ENCODE measurements at places on chromosomes 7 and 10.

GRCh38 chr7:132291481-132291880, 284.8 kb downstream of the PLXNA4 start:
- DNase-seq: no peak

- DNase-seq: no peak
Measured at GRCh38 chr7:129307592-129307991, 82.8 kb downstream of the AHCYL2 start.

DNA sequence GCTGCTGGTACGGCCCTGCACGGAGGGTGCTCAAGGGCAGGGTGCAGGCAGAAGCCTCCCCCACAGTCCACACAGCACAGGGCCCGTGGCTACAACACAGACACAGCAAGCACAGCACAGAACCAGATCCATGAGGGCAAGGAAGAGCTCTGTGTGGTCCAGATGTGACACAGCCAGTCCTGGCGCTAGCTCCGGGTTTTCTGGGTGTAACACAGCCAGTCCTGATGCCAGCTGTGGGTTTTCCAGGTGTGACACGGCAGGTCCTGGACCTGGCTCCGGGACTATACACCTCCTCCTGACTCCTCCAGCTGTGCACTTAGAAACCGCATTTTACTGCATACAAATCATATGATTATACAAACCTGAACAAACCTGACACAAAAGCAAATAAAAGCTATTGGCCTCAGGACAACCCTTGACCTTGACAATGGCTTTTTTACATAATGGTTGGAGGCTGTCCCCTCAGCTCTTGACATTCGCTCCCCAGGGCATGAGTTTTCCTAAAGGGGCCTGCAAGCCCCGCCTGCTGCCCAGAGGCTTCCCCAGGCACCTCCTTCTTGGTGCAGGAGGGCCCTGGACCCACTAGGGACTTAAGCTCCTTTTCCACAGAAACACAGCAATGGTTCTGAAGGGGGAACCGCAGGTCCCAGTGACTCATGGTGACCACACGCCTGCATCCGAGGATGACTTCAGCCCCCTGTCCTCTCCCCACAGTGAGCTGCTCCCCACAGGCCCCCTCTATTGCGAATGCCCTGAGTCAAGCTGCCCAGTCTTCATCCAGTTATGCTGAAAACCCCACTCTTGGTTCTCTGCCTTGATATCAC, 209.6 kb downstream of the PTPRN2 start:
- no peak for DNase-seq

- DNase-seq: no peak
Measured at GRCh38 chr10:76453997-76454396, 1022.6 kb downstream of the LRMDA start.

DNA sequence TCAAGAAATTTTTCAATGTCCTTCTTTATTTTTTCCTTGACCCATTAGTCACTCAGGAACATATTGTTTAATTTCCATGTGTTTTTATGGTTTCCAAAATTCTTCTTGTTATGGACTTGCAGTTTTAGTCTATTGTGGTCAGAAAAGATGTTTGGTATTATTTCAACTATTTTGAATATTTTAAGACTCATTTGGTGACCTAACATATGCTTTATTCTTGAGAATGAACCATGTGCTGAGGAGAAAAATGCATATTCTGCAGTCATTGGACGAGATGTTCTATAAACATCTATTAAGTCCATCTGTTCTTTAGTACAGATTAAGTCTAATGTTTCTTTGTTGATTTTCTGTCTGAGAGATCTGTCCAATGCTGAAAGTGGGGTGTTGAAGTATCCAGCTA, 42.3 kb upstream of the MDFIC start:
- no peak for DNase-seq

DNA sequence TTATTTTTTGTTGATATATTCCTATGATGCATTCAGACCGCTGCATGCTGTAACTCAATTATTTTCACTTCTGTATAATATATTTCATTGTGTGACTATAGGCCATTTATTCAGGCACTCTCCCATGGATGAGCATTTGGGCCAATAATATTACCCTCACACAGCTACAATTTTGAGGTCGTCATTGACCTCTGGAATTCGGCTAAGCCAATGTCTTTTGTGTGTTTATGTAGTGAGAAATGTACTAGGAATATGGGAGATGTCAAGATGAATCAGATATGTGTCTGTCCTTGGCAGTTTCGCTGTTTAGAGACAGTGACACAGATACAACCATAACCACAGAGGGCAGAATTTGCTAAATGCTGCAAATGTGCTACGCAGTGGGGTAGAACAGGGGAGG, 474.2 kb downstream of the ADRA2A start:
- no peak for DNase-seq

DNA sequence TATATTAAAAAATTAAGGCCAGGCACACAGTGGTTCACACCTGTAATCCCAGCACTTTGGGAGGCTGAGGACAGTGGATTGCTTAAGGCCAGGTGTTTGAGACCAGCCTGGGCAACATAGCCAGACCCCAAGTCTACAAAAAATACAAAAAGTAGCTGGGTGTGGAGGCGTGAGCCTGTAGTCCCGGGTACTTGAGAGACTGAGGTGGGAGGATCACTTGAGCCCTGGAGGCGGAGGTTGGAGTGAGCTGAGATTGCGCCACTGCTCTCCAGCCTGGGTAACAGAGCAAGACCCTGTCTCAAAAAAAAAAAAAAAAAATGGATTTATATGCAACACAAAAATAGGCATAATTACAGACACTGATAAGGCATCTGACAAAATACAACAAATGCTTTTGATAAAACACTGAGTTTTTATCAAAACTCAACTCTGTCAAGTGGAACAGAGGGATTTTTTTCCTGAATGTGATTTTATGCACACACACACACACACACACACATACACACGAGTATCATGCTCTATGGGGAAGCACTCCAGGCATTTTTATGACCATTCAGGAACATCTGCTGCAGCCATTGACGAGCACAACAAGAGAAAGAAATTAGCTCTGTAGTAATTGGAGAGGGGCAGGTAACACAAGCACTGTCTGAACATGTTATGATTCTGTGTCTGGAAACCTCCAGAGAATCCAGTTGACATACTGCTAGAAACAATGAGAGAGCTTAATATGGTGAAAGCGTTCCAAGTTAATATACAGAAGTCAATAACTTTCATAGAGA, 193.1 kb downstream of the WDR37 start:
- no peak for DNase-seq

DNA sequence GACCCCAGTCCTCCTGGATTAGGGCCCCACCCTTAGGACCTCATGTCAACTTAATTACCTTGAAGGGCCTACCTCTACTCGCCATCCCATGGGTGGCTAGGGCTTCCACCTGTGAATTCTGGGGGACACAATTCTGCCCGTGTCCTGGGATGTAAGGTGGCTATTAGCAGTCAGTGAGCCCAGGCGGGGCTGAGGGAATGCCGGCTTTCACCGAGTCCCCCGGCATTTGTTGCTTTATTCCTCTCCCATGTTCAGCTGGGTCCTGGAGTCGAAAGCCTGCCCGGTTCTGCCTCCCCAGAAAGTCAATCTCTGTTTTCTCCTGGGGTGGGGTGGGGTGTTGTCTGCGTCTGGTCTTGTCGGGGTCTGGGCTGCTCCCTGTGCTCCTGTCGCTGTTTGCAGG, 125.6 kb downstream of the GLRX3 start:
- DNase-seq: no peak

GRCh38 chr10:124053971-124054370, 39.4 kb downstream of the CHST15 start:
- no peak for DNase-seq

GRCh38 chr7:821688-822087, 10.6 kb upstream of the SUN1 start:
- no peak for DNase-seq

- DNase-seq: no peak
Measured at GRCh38 chr10:121448766-121449421, 149.3 kb downstream of the FGFR2 start.

DNA sequence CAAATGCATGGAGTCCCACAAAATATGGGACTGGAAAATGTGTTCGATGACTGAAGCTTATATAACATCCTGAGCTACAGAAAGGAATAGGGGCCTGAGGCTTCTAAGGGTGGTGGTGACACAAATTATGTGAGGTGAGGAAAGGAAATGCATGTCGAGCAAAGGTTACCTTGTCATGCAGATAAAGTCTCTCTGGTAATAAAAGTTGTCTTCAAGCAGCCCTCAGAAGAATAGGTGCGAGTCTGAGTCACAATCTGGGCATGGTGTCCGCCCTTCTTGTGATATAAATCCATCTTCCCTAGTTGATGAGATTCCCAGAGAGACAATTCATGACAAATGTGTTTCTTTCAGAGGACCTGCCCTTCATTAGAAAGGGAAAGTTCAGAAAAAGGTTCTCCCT, 985.2 kb upstream of the C7orf33 start:
- DNase-seq: no peak

DNA sequence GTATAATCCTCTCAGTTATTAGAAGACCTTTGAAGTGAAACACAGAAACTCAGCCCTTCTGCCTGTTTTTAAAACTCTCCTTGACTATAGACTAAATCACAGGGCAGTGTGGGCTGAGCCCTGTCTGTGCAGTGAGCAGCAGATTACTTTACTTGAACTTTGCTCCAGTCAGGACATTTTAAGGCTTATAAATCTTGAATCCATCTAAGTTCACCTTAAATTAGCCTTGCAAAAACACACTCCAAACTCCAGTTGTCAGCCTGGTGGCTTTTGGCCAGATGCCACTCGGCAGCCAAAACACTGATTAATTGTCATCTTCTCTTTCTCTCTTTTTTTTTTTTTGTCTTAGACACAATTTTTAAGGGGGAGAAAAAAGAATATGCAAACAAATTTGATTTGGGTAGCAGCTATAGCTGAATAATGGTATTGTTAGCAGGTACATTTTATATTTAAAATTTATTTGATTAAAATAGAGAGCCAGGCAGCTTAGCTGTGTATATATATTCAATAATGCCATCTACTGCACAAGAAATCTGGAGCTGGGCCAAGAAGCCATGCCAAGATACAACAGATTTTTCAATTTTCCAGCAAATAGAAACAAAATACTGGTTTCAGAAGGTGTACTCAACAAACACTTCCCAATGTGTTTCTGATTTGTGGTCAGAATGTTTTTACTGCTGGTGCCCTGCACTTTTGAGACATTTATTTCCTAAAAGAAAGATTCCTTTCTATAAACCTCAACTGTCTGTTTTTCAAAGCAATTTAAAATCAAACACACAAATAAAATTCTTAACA, 247.7 kb downstream of the TFEC start:
- no peak for DNase-seq

DNA sequence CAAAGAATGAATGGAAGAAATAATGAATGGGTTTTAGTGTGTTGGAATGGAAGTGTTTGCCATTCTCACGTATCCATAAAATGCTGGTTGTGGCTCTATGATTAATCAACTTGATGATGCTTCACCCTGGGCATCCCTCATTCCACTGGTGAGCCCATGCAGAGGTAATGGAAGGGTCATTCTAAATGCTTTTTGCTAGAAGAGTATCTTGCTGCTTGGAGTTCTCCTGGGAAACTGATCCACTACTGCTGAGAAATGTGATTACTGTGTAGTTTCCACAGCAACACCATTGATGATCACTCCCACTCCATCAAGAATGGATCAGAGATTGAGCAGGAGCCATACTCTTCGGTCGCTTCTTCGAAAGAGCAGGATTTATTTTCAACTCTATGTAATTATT, 101.6 kb downstream of the ARL5B start:
- no peak for DNase-seq

DNA sequence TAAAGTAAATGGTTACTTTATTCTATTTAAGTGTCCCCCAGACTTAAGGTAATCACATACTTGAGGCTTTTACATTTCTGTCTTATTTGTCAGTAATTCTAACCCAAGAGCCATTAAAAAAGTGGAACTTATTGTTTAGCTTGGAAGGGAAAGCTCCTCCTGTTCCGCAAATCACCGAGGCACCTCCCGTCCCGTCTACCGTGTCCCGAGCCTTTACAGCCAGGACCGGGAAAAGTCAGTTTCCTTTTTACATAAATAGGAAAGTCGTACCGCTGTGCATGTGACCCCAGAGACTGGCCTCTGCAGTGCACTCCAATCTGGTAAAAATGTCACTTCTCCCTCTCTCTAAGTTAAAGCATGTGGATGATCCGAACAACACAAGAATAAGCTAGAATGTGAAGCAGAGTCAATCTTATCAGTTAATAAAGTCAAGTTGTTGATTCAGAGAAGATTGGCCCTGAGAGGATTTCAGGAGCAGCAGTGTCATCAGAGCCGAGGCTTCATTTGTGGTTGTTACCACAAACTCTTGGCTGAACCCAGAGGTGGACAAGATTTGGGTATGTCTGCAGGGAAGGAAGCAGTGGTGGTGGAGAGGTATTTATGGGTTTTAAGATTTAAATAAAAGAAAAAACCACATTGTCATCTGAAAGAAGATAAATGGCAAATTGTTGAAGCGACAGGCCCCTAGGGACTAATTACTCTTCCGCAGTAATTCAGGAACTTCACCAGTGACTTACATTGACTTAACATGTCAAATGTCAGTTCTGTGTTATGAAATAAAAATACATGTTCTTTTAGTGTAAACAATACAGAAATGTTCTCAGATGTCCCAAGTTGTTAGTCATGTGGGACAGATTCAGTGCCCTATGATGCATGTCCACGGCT, 316.6 kb upstream of the ZNF32 start:
- DNase-seq: no peak

GRCh38 chr10:54594289-54594688, 206.7 kb downstream of the PCDH15 start:
- DNase-seq: no peak

DNA sequence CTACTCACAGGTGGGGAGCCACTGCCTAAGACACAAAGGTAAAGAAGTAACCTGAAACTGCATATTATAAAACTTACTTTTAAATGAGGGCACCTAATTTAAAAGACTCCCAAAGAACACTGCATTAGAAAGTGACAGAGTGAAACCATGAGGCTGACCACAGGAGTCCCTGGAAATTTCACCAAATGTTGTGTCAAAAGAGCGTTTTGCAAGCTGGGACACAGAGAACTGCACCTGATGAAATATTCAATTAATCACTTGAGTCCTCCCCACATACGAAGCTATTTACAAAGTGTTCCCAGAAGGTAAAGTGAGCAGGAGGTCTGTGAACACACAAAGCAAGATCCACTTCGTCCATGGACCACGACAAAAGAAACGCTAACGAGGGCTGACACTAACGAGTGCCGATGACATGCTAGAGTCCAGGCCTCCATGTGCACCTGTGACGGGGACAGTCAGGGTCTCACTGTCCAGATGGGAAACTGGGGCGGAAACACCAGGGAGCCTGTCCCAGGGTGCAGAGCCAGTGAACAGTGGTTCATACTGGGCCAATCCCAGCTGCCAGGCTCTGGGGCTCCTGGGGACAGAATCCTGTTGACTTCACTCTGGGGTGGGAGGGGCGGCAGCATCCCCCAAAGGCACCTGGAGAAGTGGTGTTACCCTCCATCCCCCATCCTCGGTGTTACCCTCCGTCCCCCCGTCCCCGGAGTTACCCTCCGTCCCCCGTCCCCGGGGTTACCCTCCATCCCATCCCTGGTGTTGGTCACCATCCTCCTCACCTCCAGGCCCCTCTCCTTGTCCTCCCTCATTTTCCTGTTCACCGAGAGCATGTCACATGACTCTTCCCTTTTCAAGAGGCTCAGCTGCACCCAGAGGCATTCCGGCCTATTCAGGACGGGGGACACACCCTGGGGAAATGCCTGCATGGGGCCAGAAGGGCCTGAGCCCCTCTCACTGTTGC, 63.4 kb downstream of the DIP2C start:
- no peak for DNase-seq

All from naive thymus-derived CD8-positive, alpha-beta T cell (primary cell).